ENCODE measurements at places on chromosomes 4 and X. TPM values are rescaled to one million over a fixed set of nuclear protein-coding genes. Genes with fewer than 3 reads are reported as not detected.

The TMEM131L gene
- polyA plus RNA-seq = 14.3 TPM

The CENPVL1 gene
- polyA plus RNA-seq = 8.0 TPM

The CFAP299 gene
- not detected for polyA plus RNA-seq

The ATP1B4 gene
- polyA plus RNA-seq = not detected

- no peak for DNase-seq
Measured at GRCh38 chr4:142923619-142924018, 77.5 kb upstream of the INPP4B start.

- no peak for DNase-seq
Measured at GRCh38 chr4:52825460-52826090, 36.5 kb upstream of the RASL11B start.

GRCh38 chr4:67451464-67451863 is 93.8 kb downstream of the CENPC start:
- DNase-seq = no peak
